Activated CD4-positive, alpha-beta T cell treated with anti-CD3 and anti-CD28 coated beads, Interleukin-2, Interleukin-6, amounts not matched to agents 100 ng/mL and 50 ng/mL, durations not matched to agents 16 hours and 8 hours (primary cell): ENCODE measurements at places on chromosomes 5 and 9.

GRCh38 chr5:116613445-116613844 lies 38.8 kb upstream of the SEMA6A start:
- no peak for DNase-seq

- peak; percentile 27 for DNase-seq
Observed at GRCh38 chr9:27247756-27248155, 49.2 kb downstream of the EQTN start.

GRCh38 chr5:58024151-58024550 lies 435.7 kb downstream of the PLK2 start:
- DNase-seq, result no peak

GRCh38 chr5:117657541-117657940 lies 1082.9 kb upstream of the SEMA6A start:
- DNase-seq, result no peak

DNA sequence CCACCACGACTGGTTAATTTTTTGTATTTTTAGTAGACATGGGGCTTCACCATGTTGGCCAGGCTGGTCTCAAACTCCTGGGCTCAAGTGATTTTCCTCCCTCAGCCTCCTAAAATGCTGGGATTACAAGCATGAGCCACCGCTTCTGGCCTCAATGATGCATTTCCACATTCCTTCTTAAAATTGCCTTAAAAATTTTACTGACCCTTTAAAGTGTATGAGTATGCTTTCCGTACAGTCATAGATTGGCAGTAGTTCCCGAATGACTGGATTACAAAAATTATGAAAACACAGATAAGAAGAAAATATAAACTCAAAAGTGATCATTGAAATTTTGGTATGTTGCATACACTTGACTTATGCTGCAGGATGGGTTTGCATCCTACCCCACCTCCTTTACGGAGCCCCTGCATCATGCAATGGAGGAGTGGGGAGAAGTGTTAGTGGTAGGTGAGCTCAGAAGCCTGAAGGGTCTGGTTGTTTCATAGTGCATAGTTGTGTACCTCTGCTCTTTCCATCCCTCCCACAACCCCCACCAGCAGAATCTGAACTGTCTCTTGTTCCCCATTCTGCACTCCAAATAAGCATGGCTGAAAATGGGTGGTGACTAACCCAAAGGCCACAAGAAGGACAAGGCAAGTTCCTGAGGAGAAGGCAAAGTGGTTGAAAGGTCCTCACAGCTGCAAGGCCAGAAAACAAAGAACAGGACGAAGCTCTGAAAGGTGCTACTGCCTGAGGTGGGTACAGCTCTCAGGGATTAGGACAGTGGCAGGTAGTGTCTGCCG lies 26.8 kb downstream of the ANKRD55 start:
- DNase-seq, result no peak

GRCh38 chr9:79568337-79569101 lies 3.2 kb upstream of the TLE4 start:
- DNase-seq, result no peak

DNA sequence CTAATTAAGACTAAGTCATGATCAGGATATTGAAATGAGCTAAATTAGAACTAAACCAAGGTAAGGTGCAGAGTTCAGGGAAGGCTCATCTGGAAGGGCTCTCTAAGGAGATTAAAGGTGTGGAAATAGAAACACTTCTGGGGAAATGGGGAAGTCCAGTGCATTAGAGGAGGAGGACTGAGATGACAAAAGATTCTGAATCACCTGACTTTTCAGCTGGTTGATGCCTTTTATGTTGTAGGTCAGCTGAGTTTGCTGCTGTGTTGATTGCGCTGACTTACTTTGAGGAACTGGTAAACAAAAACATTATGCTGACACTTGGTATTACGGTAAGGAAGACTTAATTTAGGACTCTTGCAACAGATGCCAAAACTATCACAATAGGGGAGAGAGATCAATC lies 23.8 kb downstream of the IFNA5 start:
- no peak for DNase-seq

DNA sequence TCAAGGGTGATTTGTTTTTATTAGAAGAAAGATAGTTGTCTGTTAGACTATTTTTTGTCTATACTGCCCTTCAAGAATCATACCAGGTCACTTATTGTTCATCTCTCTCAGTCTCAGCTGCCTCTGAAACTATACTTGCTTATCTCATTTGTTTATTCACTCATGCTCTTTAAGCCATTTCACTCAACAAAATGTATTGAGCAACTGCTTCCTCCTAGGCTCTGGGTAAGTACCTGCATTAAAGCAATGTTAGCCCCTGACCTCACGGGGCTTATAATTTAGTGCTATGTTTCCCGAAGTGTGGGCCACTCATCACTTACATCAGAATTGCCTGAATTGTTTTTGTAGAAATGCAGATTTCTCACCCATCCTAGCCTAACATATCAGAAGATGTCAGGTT lies 100.9 kb downstream of the DPYSL3 start:
- no peak for DNase-seq

DNA sequence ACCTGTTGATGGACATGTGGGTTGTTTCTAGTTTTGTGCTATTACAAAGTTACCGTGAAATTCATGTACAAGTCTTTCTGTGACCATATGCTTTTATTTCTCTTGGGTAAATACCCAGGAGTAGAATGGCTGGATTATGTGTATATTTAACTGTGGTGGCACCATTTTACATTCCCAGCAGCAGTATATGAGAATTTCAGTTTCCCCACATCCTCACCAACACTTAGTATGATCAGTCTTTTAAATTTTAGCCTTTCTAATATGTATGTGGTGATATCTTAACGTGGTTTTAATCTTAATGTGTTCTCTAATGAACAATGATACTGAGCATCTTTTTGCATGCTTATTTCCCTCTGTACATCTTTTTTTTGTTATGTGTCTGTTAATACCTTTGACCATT lies 36.6 kb downstream of the GALNT10 start:
- DNase-seq, result no peak

- no peak for DNase-seq
Observed at GRCh38 chr5:541539-542318, 17.5 kb upstream of the SLC9A3 start.

DNA sequence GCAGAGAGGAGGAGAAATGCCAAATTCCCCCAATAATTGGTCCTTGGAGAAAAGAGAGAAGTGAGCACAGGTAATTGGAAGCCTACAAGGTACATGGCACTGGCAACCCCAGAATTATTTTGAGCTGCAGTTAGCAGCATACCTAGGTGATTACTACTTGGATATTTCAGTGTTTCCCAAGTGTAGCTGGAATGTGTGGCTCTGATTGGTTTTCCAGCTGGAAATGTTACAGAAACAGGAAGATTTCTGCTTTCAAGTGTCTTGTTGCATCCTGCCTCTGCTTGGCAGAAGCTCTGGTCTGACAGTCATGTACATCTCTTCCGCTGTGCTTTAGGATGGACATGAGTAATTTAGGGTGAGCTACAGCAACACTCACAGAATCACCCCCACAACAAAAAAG lies 262.1 kb downstream of the ENC1 start:
- DNase-seq, result no peak

DNA sequence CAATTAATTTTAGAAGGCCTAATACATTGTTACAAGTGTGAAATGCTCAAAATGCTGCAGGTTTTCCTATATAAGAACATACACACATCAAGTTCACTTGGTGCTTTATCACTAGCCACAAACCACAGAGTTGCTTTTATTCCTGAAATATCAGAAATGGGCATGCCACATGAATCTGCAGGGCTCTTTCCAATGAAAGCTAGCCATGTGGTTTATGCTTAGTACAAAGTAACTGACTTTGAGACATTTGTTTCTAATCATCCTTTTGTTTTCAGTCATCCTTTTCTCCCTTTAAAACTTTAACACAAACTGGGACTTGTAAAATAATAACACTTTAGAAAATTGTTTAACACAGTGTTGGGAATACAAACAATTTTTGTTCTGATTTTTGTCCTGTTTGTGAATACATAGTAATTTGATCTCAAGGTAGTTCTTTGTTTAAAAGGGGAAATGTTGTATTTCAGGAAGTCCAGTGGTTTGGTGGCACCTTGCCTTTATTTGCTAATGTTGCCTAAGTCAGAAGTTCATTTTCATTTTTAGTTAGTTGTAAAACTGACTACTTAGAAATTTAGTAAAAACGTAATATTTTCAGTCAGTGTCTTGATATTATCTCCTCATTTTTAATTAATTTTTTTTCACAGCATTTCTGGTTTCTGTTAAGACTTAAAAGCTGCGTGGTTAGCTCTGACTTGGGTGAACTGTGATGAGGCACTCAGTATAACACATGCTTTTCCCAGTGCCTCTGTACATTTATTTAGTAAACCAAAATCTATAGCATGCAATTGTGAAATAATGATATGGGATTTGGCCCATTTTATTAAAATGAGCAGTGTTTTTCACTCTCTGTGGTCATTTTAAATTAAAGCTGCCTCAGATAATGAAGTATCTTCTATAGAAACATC lies 18.6 kb downstream of the PRDM6 start:
- peak; percentile 39 for DNase-seq

DNA sequence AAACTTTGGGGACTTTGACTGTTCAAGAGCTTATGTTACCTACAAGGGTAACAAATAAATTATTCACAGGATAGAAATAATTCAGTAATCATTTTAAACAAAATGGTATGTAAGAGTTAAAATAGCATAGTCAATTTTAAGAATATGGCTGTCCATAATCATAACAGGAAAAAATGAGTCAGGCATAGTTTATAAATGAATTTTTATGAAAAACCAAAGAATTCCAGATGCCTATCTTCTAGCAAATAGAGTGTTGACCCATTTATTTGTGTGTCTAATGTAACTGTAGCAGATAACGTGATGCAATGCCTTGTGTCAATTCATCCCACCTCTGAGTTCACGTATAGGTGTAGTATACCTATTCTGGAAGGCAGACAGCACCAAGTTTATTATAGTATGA lies 169.7 kb upstream of the CDH9 start:
- no peak for DNase-seq

- DNase-seq, result no peak
Observed at GRCh38 chr9:23747088-23748075, 78.7 kb downstream of the ELAVL2 start.

- DNase-seq, result no peak
Observed at GRCh38 chr9:36382484-36382883, 17.6 kb downstream of the RNF38 start.

DNA sequence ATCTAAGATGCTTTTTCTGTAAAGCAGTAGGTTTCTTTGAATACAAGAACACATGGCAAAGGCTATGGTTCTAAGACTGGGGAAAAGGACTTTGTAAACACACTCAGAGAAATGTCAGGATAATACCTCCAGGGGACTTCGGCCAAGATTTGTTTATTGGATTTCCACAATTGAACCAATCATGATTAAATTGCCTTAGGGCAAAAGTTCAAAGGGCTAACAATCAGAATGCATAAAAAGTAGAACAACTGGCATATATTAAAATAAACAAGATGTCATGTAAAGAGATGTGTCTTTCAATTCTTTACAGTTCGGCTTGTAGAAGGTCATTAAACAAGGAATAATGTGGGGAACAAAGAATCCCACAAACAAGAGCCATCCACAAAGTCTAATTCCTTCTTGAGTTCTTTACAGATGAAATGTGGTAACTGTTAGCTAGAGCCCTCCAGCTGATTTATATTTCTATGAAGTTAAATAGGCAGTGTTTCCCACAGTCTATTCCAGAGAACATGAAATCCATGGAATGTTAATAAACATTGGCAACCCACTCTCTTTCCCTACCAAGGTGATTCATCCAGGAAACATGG lies 565.5 kb downstream of the ZNF608 start:
- no peak for DNase-seq

GRCh38 chr9:37342493-37342892 lies 80.0 kb upstream of the GRHPR start:
- no peak for DNase-seq

DNA sequence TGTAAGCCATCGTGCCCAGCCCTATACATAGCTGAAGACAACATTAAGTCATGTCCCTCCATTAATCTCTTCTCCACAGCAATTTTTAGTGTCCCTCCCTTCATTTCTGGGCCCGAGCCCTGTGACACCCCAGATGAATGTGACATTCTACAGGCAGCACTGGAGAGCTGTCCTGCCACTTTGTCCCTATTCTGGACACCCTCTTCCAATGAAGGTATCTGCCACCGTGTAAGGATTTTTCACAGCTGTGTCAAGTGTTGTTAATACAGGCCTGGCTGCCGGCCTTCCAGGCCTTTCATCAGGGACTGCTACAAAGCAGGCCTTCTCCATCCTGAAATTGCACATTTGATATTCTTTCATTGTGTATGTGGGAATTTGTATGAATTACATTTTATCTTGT lies 62.0 kb upstream of the SLC28A3 start:
- DNase-seq, result no peak

DNA sequence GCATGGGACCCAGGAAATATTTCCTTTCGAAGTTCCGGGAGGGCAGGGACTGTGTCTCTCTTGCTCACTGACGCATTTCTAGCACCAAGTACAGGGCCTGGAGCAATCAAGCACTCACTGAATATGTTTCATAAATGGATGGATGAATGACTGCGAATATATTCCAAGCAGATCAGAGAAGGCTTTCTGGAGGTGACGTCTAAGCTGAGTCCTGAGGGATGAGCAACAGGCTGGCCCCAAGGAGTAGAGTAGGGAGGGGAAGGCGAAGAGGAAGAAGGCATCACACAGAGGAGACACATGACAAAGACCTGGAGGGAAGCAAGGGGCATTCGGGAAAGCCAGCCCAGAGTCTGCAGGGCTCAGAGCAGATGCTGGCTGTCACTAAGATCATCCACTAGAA lies 13.9 kb downstream of the ANXA6 start:
- no peak for DNase-seq

GRCh38 chr5:113806904-113807303 lies 293.4 kb downstream of the YTHDC2 start:
- no peak for DNase-seq

GRCh38 chr9:73143711-73144328 lies 7.8 kb upstream of the ANXA1 start:
- no peak for DNase-seq

DNA sequence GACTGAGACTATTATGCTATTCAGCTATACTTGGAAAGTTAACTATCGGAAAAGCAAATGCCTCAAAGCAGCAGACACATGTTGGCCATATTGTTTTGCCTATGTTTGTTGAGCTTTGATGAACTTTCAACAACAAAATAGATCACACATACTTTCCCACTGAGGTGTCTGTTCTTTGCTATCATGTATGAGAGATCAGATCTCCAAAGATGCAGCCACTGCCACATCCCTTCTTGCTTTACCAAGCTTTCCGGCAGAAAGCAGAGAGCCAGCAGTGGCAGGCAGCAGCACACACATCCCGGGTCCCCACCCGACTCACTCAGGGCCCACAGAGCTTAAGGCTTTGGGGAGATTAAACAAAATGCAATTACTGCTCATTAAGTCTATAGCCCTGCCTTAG lies 18.8 kb downstream of the ZBTB5 start:
- no peak for DNase-seq

GRCh38 chr5:96176022-96176421 lies 214.4 kb upstream of the ELL2 start:
- no peak for DNase-seq

- no peak for DNase-seq
Observed at GRCh38 chr5:57190593-57190992, 16.7 kb downstream of the GPBP1 start.
